ENCODE measurements at places on chromosomes 7 and 10.

- H3K27ac ChIP-seq, result peak overlapping the region; percentile 16
- no peaks in the 10 kb centered on the region for H3K36me3 ChIP-seq
- no peak overlapping the region for H3K4me3 ChIP-seq
- H3K4me1 ChIP-seq, result no peaks in the 10 kb centered on the region
- no peaks in the 10 kb centered on the region for H3K27me3 ChIP-seq
- DNase-seq, result no peak
Observed at GRCh38 chr7:100726996-100727761, 6.2 kb upstream of the ZAN start.

DNA sequence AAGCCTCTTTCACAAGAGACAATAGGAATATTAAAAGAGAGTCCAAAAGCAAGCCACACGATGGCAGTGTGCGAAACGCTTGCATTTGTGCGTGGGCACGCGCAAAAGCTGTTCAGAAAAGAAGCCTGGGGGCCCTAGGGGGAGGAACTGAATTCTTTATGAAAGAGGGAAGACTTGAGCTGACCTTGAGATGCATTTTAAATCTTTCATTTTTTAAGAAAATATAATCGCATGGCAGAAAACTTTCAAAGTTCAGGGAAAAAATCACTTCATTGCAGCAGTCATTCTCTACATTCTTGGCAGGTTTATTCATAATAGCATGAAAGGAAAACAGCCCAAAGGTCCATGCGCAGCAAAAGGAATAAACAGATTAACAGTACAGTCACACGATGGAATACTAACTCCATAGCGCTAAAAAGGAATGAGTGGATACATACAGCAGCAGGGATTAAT, 206.5 kb upstream of the PRKCQ start:
- H3K27ac ChIP-seq, result no peak overlapping the region
- no peaks in the 10 kb centered on the region for H3K36me3 ChIP-seq
- DNase-seq, result no peak
- no peaks in the 10 kb centered on the region for H3K27me3 ChIP-seq
- no peaks in the 10 kb centered on the region for H3K4me1 ChIP-seq
- H3K4me3 ChIP-seq, result no peak overlapping the region

DNA sequence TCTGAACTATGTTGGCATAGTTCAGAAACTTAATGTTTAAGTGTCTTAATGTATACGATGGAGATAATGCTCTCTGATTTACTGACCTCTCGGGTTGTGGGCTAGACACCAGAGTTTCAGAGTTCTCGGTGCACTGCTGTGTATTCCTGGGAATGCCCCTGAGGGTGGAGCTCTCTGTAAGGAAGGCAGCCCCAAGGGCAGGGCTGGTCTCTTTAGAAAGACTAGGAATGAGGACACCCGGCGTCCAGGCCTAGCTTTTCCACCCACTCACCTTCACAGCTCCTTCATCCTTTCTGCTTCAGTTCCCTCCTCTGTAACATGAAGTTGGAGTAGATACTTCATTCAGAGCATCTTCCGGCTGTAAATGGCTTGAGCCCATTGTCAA, 536.6 kb upstream of the GALNT17 start:
- no peak for DNase-seq
- no peak overlapping the region for H3K27ac ChIP-seq
- no peaks in the 10 kb centered on the region for H3K36me3 ChIP-seq
- no peaks in the 10 kb centered on the region for H3K27me3 ChIP-seq
- peaks cover 11% of the 10 kb centered on the region for H3K4me1 ChIP-seq

GRCh38 chr7:155532792-155533119, 13.6 kb downstream of the CNPY1 start:
- H3K4me1 ChIP-seq, result no peaks in the 10 kb centered on the region
- no peak overlapping the region for H3K4me3 ChIP-seq
- no peak for DNase-seq
- peaks cover 8% of the 10 kb centered on the region for H3K27me3 ChIP-seq
- H3K27ac ChIP-seq, result no peak overlapping the region

GRCh38 chr7:51144178-51144577, 172.4 kb downstream of the COBL start:
- no peaks in the 10 kb centered on the region for H3K36me3 ChIP-seq
- no peak overlapping the region for H3K27ac ChIP-seq
- H3K27me3 ChIP-seq, result no peaks in the 10 kb centered on the region
- no peak overlapping the region for H3K4me3 ChIP-seq
- H3K4me1 ChIP-seq, result no peaks in the 10 kb centered on the region

DNA sequence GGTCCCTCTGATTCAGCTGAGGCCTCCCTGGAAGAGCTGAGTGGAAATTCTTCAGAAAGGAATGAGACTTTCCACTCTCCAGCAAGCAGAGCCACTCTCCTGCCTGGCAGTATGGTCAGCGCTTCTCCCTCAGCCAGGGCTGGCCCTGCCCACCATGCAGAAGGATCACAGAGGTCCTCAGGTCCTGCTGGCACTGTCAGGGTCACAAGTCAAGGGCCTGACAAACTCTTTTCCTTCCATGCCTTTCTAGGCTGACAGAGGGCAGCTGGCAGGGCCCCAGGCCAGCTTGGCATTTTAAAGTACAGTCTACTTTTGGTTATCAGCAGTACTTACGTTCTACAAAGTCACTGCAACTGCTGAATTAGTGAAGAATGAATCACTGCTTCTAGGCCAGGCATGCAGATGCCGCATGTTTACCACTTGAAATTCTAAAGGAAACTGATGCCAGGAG, 119.3 kb upstream of the FRMD4A start:
- no peaks in the 10 kb centered on the region for H3K36me3 ChIP-seq
- H3K27me3 ChIP-seq, result no peaks in the 10 kb centered on the region
- no peak for DNase-seq
- H3K4me3 ChIP-seq, result no peak overlapping the region
- H3K4me1 ChIP-seq, result no peaks in the 10 kb centered on the region

GRCh38 chr10:71394926-71395562, 1.7 kb upstream of the CDH23 start:
- H3K36me3 ChIP-seq, result no peaks in the 10 kb centered on the region
- no peak overlapping the region for H3K4me3 ChIP-seq
- peak; percentile 33 for DNase-seq

- H3K27ac ChIP-seq, result no peak overlapping the region
- DNase-seq, result no peak
- H3K4me1 ChIP-seq, result no peaks in the 10 kb centered on the region
- H3K27me3 ChIP-seq, result no peaks in the 10 kb centered on the region
Observed at GRCh38 chr10:43846187-43846680, 197.6 kb upstream of the ZNF32 start.

GRCh38 chr7:116702046-116702785, 30.2 kb downstream of the MET start:
- H3K4me3 ChIP-seq, result no peak overlapping the region
- no peak for DNase-seq
- H3K36me3 ChIP-seq, result peaks cover 2% of the 10 kb centered on the region
- H3K4me1 ChIP-seq, result peaks cover 7% of the 10 kb centered on the region
- H3K27me3 ChIP-seq, result no peaks in the 10 kb centered on the region

DNA sequence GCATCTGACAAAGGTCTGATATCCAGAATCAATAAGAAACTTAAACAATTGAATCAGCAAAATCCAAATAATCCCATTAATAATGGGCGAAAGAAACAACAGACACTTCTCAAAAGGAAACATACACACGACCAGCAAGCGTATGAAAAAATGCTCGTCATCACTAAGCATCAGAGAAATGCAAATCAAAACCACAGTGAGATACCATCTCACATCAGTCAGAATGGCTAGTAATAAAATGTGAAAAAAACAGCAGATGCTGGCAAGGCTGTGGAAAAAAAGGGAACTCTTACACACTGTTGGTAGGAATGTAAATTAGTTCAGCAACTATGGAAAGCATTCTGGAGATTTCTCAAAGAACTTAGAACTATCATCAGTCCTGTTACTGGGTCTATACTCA, 496.7 kb downstream of the SH2D4B start:
- no peak for DNase-seq
- no peak overlapping the region for H3K4me3 ChIP-seq
- no peaks in the 10 kb centered on the region for H3K4me1 ChIP-seq
- H3K27ac ChIP-seq, result no peak overlapping the region
- no peaks in the 10 kb centered on the region for H3K27me3 ChIP-seq

GRCh38 chr10:123934846-123935245, 43.2 kb upstream of the CPXM2 start:
- no peak for DNase-seq
- no peak overlapping the region for H3K27ac ChIP-seq
- no peak overlapping the region for H3K4me3 ChIP-seq

DNA sequence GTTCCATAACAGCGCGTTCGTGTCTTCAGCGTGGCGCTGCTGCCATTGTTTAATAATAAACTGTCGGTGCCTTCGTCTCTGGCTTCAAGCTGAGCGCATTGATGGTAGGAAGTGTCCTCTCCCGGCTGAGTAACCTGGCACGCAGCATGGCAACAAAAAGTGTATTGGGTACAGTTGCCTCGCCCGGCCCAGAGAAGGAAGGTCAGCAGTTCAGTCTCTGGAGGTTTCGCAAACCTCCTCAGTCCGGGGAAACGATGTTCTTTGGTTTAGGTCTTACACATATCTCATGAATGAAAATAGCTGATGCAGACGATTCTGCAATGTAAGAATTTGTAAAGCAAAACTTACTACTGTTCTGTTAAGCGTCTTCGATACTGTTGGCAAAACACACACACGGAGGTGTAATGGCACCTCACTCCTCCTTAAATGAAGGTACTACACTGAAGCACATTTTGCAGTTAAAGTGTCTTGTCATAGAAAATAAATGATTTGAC, 739 bp upstream of the CCDC186 start:
- no peaks in the 10 kb centered on the region for H3K36me3 ChIP-seq
- H3K4me3 ChIP-seq, result peak overlapping the region; percentile 92
- H3K27ac ChIP-seq, result peak overlapping the region; percentile 82
- peak; percentile 79 for DNase-seq
- no peaks in the 10 kb centered on the region for H3K27me3 ChIP-seq

GRCh38 chr10:49610458-49611165, 502 bp downstream of the SLC18A3 start:
- no peak overlapping the region for H3K4me3 ChIP-seq
- H3K36me3 ChIP-seq, result no peaks in the 10 kb centered on the region
- DNase-seq, result peak; percentile 42
- H3K4me1 ChIP-seq, result peaks cover 6% of the 10 kb centered on the region
- H3K27me3 ChIP-seq, result peaks cover 38% of the 10 kb centered on the region
- H3K27ac ChIP-seq, result no peak overlapping the region

GRCh38 chr7:43537765-43538403, 45.0 kb upstream of the STK17A start:
- no peaks in the 10 kb centered on the region for H3K4me1 ChIP-seq
- no peak overlapping the region for H3K4me3 ChIP-seq
- DNase-seq, result no peak
- no peaks in the 10 kb centered on the region for H3K36me3 ChIP-seq
- H3K27me3 ChIP-seq, result no peaks in the 10 kb centered on the region

DNA sequence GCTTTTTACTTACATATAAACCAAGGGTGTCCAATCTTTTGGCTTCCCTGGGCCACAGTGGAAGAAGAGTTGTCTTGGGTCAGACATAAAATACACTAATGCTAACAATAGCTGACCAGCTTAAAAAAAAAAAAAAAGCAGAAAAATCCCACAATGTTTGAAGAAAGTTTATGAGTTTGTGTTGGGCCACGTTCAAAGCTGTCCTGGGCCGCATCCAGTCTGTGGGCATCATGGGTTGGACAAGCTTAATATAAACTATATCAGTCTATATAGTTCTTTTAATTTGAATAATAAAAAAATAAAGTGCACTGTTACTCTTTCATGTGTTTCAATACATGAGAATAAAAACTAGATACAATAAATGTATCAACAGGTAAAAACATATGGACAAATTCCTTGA, 179.9 kb downstream of the DNAJC1 start:
- no peak overlapping the region for H3K27ac ChIP-seq
- H3K27me3 ChIP-seq, result no peaks in the 10 kb centered on the region
- no peak for DNase-seq
- no peak overlapping the region for H3K4me3 ChIP-seq
- H3K4me1 ChIP-seq, result no peaks in the 10 kb centered on the region

DNA sequence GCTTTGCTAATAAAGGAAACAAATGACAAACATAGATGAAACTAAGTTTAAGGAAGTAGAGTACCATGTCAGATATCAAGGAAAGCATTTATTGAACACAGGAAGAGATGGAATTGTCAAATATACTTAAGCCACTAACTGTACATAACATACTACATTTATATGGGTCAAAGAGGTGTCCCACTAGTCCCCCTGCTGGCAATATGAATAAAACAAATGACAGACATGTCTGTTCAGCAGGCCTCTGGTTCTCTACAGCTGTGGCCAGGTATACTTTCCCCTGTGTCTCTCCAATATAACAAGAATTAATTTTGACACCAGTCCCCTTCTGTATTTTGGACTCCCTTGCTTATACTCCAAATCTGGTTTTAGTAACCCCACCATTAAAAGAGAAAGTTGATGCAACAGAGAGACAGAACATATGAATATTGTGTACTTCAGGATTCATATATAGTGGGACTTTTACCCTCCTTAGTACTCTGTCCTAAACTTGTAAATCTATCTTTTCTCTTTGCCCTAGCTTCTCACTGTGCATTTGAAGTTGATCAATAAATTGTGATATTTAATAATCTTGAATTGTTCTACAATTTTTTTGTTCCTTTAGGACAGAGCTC, 42.9 kb downstream of the CD36 start:
- no peak overlapping the region for H3K27ac ChIP-seq
- H3K36me3 ChIP-seq, result no peaks in the 10 kb centered on the region
- no peaks in the 10 kb centered on the region for H3K4me1 ChIP-seq

DNA sequence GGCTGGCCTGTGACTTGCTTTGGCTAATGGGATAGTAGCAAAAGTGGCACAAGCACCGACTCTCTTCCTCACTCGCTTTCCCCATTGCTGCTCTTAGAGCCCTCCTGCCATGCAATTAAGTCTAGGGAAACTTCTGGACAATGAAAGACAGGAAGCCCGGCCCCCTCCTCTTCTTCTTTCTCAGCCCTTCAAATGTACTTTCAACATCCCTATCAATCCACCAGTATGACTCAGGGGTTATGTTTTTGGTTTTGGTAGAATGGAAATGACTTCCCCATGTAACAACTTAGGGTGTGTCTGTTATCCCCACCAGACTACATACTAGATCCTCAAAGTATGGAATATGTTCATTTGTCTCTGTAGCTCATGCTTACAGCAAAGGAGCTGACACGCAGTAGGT, 139.0 kb upstream of the GDF10 start:
- no peaks in the 10 kb centered on the region for H3K4me1 ChIP-seq
- no peak overlapping the region for H3K27ac ChIP-seq
- no peaks in the 10 kb centered on the region for H3K27me3 ChIP-seq

All from right lobe of liver (tissue), 6 donors.